ENCODE measurements at places on chromosomes 5 and 9.
A peak's percentile ranks its signal among the peaks of the same experiment; 100 is the strongest.

DNA sequence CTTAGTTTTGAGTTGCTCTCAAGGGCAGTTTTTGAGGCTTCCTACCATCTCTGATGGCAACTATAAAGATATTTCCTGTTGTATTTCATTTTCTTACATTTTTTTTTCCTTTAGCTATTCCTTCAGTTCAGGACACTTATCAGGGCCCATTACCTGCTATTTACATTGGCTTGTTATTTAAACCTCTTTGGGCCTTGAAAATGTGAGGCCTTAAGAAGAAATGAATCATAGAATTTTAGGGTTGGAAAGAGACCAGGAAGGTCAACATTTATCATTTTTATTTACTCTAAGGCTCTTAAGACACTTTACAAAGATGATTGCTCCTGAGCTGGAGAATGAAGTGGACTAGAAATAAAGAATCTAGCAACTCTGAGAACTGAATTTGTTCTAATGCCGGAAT, 335.2 kb downstream of the DTWD2 start:
- DNase-seq, result no peak

GRCh38 chr5:1417586-1418225, 27.5 kb downstream of the SLC6A3 start:
- no peak for DNase-seq

- no peak for DNase-seq
Observed at GRCh38 chr9:25742256-25742655, 64.0 kb upstream of the TUSC1 start.

- no peak for DNase-seq
Observed at GRCh38 chr9:79185866-79186265, 385.9 kb upstream of the TLE4 start.

DNA sequence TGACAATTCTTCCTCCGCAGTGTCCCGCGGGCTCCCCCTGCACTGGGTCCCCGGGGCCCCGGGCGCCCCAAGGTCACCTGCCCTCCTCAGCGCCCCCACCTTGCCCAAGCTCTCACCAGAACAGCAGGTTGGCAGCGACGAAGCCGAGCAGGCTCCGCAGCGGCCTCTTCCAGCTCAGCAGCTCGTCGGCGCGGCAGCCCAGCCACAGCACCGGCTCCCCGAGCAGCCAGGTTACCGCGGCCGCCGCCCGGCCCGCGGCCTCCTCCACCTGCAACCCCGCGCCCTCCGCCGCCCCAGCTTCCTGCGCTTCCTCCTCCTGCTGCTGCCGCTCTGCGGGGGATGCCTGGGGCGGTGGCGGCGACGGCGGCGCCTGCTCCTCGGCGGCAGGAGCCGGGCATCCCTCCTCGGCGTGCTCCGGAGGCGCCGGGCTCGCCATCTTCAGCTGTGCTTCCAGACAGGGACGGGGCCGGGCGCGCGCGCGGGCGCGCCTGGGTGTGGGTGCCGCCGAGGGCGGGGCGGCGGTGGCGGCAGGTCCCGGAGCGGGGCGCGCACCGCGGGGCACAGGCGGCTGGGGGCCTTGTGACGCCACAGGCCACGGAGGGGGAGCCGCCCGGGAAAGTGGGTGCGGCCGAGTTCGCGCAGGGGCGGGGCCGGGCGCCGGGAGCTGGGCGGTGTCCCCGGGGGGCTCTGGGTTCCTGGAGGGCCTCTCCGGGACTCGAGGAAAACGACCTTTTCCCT, at the start of gene RETREG1:
TSS of gene RETREG1 (minus strand) at position 462 of the 738 bp plus-strand sequence. CDS start at position 436, 26 bp downstream.
- peak; percentile 56 for DNase-seq

- DNase-seq, result no peak
Observed at GRCh38 chr5:149641000-149641576, 59.8 kb downstream of the ARHGEF37 start.

GRCh38 chr5:131671994-131672655, 37.1 kb upstream of the RAPGEF6 start:
- no peak for DNase-seq

DNA sequence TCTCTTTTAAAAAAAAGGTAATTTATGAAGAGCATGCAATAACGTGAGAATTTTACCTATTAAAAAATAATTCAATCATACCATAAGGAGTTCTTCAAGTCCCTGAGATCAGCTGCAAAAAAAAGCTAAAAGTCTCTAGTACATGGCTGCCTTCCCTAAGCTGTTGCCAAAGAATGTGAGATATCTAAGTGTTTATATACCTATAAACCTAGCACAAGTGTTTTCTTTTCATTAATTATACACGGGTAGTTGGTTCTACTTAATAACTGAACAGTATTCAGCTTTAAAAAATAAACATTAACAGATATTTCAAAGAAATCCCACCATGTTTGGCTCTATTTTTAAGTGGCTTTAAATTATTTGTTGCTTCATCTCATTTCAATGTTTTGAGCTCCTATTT, 25.9 kb downstream of the FNBP1 start:
- DNase-seq, result no peak

DNA sequence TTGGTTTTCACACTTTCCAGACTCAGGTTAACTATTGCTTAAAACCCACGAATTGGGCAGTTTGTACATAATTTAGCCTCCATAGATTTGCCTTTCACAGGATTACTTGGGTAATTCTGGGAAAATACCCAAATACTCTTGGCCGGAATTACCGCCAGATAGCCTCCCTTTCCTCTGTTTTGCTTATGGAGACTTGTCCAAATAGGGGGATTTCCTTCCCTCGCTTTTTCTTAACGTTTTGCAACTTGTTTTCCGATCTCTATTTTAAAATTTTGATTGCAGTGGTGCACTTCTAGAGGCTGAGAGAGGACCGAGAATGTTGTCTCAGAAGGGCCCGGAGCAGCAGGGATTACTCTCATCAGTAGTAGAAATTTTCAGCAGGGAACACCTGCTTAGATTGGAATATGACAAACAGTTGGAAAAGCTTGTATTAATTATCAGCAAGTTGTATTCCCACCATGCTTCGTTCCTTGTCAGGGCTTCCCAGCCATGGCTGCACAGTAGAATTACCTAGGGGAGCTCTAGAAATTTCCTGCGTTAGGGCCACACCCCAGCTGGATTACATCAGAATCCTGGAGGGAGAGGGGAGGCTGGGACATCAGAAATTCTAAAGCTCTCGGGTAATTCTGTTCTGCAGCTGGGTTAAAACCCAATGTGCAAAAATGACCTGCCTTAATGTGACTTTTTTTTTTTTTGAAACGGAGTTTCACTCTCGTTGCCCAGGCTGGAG, 329.1 kb downstream of the SH3GL2 start:
- DNase-seq, result no peak

DNA sequence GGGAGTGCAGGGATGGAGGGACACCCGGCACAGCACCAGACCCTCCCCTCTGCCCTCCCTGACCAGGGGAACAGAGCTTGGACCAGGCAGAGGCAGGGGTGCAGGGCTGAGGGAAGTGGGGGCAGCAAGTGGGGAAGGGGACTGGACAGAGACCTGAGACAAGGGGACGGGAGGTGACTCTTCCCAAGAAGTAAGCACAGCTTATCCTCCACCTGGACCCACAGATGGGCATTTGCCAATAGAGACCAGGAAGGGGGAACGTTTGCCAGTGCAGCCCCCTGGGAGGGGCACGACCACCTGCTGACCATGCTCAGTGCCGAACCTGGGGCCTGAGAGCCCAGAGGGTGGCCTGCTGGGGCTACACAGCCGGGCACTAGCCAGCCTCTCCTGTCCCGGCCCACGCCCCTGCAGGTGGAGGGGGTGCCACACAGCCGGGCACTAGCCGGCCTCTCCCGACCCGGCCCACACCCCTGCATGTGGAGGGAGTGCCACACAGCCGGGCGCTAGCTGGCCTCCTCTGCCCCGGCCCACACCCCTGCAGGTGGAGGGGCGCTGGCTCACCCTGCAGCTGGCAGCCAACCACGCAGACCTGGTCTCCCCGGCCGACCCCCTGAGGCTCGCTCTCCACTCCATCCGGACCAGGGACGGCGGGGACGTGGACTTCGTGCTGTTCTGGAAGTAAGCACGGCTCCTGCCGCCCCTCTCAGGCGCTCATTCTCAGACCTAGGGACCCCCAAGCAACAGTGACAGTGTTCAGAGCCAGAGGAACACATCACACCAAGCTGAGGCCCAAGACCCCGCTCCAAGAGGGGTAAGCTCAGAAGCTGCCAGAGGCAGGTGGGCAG, 24.3 kb downstream of the GLT6D1 start:
- DNase-seq, result no peak

DNA sequence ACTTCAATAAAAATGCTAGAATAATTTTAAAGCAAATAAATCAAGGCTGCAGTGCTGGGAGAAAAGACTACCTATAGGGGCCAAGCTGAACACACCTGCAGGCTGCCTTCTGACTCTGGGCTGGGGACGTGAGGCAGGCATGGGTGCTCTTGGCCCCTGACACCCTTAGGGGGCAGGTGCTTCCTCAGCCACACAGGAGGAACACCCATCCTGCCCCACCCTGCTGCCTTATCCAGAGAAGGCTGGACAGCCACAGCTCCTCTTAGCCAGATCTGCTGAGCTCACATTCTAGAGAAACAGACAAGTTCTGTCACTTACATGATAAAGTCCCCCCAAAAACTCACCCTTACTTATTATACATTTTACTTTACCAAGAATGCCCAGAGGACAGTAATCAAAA, 6.6 kb upstream of the LMX1B start:
- DNase-seq, result no peak

GRCh38 chr5:52922384-52922783, 66.8 kb upstream of the ITGA2 start:
- DNase-seq, result no peak

DNA sequence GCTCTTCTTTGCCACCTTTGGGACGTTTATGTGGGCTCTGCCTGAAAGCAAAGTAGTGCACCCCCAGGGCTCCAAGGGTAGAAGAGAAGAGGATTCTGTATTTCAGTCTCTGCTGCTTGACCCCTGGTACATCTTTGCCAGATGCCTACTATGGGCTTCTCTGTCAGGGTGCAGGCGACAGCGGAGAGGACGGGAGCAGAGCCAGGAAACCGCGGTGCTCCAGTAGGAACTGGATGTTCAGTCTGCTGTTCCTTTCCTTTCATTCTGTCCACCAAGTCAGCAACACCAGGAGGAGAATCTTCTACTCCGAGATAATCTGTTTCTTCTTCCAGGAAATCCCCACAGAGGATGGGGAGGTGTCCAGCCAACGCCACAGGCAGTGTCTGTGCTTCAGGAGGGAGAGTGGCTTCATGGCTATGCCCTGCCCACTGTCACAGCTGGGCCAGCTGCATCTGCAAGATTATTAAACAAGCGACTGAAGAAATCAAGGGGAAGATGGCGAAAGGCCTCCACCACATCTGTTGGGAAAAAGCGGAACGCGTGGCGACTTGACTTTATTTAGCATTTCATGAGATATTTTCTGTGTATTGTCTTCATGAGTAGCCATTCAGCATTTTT, 398.3 kb downstream of the IRX1 start:
- DNase-seq, result no peak

GRCh38 chr9:133846483-133847090, 108.4 kb upstream of the SARDH start:
- DNase-seq, result no peak

GRCh38 chr9:806285-807156, 35.0 kb upstream of the DMRT1 start:
- peak; percentile 65 for DNase-seq

DNA sequence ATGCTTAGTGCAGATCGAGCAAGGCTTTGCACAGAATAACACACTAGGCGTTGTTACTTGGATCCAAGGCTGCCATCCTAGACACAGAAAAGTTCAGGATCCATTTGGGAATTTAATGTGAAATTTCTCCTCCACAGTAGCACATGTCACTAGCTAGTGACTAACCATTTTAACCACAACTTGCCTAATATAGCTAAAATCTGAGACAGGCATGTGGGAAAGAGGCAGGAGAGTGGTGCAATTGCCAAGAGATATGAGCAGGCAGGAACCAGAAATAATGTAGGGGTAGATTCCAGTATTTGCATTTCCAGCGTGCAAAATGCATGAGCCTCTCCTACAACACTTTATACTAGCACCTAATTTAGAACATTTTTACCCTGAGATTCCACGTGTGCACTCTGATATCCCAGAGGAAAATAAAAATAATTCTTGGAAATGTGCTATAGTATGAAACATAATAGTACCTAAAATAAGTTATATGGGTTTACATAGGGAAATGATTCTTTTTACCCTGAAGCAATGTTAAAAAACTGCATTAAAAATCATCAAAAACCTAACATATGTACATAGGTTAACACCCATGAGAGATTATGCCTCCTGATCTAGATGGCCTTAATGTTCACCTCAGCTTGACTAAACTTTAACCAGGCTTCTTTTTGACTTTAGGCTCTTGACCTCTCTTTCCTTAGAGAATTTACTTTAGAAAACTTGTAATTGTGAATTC, 1230.6 kb upstream of the NUDT12 start:
- no peak for DNase-seq

DNA sequence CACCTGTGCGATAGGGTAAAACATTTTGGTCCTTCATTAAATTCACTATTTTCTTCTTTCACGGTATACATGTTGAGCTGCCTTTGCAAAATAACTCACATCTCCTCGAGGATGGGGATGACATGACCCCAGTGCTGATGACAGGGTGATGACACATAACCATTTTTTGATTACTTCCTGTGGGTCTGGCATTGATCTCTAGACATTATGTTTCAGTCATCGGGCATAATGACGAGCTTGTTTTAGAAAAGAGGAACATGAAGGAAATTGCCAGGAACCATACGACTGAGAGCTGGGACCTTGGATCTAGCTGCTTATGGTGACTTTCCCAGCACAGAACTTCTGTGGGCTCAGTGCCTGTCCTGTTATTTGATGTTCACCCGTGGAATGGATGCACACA, 25.2 kb downstream of the COL5A1 start:
- no peak for DNase-seq

- no peak for DNase-seq
Observed at GRCh38 chr5:150434464-150434863, 15.1 kb downstream of the RPS14 start.

- DNase-seq, result no peak
Observed at GRCh38 chr5:68273717-68274409, 58.3 kb downstream of the PIK3R1 start.

DNA sequence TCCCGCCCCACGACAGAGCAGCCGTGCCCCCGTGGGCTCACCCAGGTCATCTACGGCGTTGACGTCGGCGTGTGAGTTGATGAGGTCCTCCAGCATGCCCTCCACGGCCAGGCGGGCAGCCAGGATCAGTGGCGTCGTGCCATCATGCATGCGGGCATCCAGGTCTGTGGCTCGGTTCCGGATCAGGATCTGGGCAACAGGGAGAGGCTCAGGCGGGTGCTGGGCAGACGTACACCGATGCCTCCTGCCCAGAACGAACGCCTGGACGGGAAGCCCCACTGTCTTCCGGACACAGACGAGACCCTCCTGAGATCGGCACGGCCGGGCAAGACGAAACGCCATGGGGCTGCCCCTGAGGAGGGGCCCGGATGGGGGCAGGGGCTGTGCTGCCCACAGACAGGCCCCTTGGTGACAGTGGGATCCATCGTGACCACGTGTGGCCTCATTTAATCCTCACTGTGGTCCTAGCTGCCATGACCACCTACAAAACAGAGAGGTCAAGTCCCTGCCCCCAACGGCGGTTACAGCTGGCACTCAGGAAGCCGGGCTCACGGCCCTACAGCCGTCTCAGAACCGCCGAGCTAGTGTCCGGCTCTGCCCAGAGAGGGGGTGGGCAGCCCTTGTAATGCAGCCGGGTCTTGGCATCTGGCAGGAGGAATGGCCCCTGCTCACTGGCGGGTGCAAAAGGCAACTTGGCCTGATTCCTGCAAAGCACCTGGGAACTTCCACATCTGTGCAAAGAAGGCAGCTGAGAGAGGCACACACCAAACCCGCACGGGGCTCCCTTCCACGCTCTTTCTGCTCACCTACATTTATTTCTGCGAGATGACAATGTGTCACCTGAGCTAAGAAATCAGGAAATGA, 16.5 kb upstream of the SEC16A start:
- no peak for DNase-seq
